Kidney tubule cell (primary cell): ENCODE measurements at places on chromosomes 2 and 18.

DNA sequence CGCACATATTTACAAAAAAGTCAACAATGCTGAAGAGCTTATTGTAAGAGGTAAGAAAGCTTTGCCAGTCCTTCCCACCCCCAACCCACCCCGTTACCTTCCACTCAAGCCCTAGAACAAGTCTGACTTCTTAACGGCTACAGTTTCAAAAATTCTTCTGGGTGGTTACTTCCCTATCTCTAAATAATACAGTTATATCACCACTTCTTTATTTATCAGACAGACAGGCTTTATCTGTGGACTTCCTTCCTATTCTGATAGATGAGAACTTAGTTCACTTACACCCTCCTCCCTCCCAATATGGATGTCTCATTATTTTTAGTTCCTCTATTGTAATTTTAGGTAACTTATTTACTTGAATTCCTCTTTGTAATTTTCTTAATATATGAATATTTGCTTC, 26.7 kb upstream of the ACTR3 start:
- no peak for DNase-seq

DNA sequence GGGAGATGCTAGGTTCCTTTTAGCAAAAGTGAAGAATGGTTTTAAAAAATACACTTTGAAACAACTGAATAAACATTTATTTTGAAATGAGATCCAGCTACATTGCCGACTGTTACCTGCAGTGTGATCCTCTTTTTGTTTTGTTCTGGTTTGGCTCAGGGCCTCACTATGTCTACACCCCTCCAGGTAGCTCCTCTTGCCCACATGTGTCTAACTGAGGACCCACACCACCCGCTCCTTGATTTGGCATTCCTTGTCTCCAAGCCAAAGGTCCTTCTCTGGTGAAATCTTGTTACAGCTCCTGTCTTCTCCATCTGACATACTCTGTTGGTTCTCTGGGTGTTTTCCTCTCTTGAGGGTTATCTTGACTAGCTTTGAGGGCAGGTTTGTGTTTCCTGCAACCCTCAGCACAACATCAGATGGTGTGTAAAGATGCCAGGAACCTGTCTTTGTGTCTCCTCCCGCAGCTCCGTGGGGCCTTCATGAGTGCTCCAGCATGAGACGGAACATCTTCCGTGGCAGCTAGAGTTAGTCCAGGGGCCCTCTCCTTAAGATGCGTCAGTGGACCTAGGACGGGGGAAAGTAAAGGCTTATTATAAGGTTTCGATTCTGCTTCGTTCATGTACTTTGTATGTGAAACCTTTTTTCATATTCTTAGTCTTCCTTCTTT, 32.1 kb downstream of the MAP4K4 start:
- DNase-seq, result no peak

- DNase-seq, result no peak
These were observed 27.1 kb upstream of the FMNL2 start for GRCh38 chr2:152307863-152308262.

GRCh38 chr2:100520224-100520623, 42.6 kb upstream of the PDCL3 start:
- peak; percentile 6 for DNase-seq

- no peak for DNase-seq
These were observed 5.7 kb upstream of the SNED1 start for GRCh38 chr2:240992572-240993291.

GRCh38 chr2:74414441-74414840, 7.0 kb downstream of the C2orf81 start:
- no peak for DNase-seq

GRCh38 chr2:208006833-208007232, 18.5 kb downstream of the PLEKHM3 start:
- DNase-seq, result peak; percentile 58

DNA sequence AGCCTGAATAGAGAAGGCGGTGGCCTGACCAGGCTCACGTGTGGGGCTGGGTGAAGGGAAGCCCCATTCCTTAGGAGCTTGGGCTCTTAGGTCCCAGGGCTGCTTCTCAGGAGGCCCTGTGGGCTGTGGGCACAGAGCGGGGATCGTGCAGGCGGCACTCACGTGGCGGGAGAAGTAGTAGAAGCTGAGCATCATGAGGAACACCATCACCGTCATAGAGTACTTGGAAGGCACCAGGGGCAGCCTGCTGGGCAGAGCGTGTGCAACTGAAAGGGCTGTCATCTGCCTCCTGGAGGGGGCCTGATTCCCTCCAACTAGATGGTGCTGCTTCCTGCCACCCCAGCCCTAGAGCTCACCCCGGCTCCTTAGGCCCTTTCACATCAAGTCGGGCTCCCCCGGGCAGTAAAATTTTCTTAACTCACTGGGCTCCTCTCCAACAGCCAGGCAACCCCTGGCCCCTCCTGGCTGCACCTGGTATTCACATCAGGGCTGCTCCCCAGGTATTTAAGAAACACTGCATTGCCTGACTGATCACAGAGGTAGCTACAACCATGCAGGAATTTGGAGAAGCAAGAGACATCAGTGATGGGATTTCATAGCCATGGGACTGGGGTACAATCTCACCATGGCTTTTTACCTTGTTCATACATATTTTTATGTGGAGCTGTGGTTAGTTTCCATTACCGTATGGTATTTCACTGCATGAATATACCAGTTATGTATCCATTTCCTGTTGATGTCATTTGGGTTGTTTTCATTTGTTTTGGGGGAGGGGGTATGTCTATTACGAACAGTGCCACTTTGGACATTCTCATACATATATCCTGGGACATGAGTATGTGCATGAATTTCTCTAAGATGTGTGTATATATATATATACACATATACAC, 32.9 kb downstream of the CENPO start:
- DNase-seq, result peak; percentile 23

GRCh38 chr2:68710756-68711155, 23.9 kb upstream of the ARHGAP25 start:
- no peak for DNase-seq

DNA sequence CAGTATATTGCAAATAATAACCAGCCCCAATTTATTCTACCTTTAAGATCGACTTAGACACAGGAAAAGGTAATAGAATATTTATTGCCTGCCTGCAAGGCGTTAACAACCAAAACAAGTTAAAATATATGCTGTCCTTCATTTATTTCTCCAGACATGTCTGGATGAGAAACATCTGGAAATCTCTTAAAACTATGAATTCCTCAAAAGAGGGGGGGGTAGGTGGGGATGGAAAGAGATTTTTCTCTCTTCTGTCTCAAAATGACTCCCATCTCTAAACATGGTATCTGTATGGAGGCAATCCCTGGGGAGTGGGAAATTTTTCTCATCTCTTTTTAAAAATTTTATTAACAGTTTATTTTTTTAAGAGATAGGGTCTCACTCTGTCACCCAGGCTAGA, 113.0 kb downstream of the CDH2 start:
- DNase-seq, result no peak

- DNase-seq, result no peak
These were observed 461.9 kb upstream of the HS6ST1 start for GRCh38 chr2:128780434-128781080.

GRCh38 chr2:14626873-14627272, 5.6 kb upstream of the LRATD1 start:
- DNase-seq, result peak; percentile 8

DNA sequence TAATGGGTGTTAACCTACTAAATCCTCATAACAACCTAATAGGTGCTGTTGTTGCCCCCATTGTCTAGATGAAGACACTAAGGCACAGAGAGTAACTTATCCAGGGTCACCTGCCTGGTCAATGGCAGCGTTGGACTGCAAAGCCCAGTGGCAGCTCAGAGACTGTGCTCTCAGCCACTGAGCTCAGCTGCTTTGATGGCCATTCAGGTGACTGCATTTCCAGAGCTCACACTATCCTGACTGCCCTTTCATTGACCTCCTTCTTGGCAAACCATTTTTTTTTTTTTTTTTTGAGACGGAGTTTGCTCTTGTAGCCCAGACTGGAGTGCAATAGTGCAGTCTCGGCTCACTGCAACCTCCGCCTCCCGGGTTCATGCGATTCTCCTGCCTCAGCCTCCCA, 115.2 kb downstream of the MAPK4 start:
- no peak for DNase-seq

DNA sequence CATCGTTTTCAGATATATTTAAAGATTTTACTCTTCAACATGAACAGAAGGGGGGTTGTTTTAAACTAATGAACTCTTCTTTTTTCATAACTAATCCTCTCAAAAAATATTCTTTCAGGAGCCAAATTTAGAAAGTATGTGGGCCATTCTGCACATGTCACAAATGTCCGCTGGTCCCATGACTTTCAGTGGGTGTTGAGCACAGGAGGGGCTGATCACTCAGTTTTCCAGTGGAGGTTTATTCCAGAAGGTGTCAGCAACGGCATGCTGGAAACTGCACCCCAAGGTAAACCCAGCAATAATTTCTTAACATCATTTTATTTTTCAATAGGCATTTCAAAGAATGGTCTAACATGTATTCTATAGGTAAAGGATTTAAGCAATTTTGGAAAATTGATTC, 136.0 kb downstream of the EML6 start:
- DNase-seq, result no peak

DNA sequence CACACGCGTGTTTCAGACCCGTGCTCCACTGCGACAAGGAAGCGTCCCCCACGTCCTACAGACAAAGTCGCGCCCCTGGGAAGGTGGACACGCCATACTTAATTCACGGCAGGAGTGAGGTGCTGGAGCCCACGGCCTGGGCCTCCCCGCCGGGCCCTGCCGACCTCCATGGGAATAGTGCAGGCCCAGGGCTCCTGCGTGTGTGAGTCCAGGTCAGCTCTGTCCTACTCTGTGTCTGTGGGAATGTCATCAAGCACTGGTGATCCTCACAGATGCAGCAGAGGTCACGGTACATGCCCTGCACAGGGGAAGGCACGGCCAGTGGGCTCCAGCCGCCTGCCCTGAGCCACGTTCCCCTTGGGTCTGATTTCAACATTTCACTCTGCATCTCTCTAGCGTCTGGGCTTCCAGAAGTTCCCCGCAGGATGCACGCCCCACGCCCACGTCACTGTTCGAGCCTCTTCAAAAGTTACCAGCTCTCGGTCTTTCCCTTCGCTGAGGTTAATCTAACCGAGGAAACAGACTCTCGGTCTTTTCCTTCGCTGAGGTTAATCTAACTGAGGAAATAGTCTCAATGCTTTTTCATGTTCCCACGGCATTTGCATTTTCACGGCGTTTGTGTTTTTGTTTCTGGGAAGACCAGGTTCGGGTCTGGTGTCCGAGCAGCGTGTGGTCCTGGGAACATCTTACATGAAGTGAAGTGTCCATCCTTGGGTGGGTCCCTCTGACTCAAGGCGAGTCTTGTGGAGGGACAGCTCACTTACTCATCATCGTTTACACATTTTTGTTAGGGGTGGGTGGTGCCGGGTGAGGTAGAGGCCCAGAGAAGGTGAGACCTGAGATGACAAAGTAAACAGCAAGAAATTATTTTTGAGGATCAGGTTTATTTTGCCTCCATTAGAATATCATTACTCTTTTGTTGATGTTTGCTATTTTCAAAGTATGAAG, 157.3 kb upstream of the ALKAL2 start:
- DNase-seq, result no peak

DNA sequence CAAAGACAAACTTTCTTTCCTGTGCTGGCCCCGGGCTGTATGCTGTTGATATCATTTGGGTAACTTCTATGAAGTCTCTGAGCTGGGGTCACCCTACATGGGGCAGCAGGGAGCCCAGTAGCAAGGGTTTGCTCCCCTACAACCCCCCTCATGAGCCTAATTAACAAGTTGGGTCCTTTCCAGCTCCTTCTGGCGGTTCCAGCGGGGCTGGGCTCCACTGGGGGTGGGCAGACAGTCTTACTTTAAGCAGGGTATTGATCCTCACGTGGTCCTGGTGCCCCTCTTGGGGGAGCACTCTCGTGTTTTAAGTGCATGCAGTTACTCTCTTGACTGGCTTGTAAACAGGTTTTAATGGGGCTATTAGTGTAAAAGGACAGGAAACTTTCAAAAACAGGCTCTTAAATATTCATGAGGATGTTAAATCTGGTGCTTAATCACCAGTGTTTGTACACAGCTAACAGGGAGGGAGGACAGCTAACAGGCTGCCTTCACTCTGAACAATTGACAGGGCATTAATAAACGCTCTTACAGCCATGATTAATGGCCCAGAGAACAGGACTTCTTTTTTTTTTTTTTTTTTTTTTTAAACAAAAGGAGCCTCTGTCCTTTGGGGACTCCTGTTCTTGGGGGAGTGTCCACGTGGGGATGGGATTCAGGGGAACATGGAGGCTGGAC, 36.6 kb upstream of the SKOR2 start:
- no peak for DNase-seq

DNA sequence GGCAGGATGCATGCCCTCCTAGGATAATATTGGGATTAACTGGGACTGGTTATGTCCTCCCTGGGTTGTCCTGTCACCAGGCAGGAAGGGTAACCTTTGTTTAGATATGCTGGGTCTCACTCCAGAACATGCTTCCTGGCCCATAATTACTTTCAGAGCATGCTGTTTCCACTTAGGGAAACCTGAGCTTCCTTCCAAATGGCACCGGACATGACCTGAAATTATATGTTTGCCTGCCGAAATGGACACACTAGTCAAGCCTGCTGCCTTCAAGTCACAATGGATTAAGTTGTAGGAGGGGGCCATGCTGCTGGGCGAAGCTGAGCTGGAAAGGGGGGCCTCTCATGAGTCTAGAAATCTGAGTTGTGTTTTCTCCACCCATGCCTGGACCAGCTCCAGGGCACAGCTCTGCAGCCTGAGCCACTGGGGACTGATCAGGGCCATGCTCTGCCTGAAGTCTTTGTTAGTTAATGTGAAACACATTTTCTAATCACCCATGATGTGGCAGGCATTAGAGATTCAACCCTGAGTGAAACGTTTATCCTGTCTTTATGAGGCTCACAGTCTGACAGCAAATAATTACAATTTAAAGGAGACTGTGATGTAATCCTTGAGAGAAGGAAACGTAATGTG, 273.3 kb downstream of the TNS1 start:
- no peak for DNase-seq

- no peak for DNase-seq
These were observed 60.6 kb downstream of the RNF144A start for GRCh38 chr2:6977786-6978185.

DNA sequence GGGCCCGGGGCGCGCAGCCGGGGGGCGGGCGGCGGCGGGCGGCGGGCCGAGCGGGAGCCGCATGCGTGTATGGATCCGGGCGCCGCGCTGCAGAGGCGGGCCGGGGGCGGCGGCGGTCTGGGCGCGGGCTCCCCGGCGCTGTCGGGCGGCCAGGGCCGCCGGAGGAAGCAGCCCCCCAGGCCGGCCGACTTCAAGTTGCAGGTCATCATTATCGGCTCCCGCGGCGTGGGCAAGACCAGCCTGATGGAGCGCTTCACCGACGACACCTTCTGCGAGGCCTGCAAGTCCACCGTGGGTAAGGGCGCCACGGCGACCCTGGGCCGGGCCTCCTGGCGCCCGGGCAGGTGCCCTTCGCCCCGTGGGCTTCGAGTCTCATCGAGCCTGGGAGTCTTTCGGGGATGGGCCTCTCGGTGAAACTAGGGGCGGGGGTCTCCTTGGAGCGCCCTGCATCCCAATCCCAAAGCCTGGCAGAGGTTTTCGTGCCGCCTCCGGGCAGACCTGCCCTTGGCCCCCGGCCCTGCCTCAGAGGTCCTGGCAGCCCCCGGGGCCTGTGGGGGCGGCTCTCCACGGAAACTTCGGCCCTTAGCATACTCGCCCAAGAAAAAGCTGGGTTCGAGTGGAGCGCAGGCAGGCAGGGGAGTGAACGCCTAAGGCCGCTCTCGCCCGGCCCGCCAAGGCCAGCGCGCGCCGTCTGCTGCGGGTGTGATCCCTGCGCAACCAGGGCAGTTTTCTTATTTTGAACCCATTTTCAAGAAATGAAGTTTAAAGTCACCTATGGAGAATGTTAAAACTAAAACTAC, 622 bp downstream of the RAB12 start:
- peak; percentile 26 for DNase-seq

GRCh38 chr18:57121542-57122112, 25.3 kb upstream of the BOD1L2 start:
- DNase-seq, result no peak
